ENCODE measurements at places on chromosomes 7 and 10.

DNA sequence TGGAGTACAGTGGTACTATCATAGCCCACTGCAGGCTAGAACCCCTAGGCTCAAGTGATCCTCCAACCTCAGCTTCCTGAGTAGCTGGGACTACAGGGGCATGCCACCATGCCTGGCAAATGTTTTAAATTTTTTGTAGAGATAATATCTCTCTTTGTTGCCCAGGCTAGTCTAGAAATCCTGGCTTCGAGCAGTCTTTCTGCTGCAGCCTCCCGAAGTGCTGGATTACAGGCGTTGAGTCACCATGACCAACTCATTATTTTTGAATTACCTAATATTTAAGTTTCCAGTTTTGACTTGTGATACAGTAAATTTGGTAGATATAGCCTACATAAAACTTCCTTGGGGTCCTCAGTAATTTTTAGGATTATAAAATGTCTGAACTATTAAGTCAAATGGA lies 74.1 kb downstream of the RUNDC3B start:
- no peak for DNase-seq

- no peak for DNase-seq
These were observed 2.2 kb downstream of the SMC3 start for GRCh38 chr10:110569736-110570135.

DNA sequence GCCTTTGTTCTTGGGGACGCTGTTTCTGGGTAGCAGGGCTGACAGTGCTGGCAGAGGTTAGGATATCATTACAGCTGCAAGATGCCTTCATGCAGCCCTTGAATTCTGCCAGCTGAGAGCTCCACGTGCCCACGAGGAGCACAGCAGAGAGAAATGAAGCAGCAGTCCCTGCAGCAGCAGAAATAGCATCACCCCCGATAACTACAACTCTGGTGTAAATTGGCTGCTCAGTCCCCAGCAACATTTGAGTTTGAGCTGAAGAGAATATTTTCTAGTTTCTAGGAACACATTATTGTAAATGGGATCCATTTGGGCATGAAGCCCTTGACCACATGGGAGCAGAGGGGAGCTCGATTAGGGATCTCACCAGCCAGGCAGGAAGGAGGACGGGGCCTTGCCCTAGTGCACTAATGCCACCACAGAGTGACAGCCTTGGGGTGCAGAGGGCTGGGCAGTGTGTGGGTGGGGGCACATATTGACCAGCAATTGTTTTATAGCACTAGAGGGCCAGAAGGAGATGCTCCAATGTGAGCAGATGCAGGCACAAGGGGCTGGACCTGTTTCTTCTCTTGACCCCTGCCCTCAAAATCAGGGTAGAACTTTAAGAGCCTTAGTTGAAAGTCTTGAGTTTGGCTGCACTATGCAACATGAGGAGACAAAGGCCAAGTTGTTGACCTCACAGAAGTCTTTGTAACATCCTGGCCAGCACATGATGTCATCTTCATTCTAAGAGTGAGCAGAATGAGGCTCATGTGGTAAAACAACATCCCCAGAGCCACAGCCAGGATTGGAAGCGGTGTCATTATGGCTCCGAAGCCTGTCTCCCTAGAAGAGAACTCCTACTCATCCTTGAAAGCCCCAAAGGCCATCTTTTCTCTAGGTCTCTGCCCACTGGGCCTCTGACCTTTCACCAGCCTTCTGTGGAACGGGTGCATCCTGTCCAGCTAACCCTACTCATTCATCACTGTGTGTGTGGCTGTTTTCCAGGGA lies 52.6 kb downstream of the ADCY1 start:
- DNase-seq, result no peak

GRCh38 chr7:156614434-156615264 lies 25.9 kb upstream of the RNF32 start:
- no peak for DNase-seq

DNA sequence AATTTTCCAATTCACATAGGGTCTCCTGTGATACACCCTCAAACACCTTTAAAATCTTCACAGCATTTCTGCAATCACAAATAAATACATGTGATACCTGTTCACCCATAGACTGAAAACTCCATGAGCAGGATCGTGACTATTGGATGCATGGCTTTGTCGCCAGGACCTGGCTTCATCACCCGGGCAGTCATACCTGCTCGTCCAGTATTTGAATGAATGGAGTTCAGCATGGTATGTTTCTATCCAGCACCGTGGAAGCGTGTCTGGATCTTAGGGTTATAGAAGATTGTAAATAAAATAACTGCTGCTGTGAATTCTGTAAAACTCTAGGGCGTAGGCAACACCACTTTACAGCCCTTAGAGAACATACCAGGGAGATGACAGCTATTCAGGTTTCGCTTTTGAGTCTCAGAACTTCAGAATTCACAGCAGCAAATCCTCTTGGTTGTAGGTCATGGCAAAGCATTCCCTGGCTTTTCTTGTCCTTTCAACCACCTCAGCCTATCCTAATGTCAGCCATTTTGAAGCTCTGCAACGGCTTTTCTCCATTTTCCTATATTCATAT lies 47.4 kb upstream of the USP6NL start:
- no peak for DNase-seq

GRCh38 chr10:29257106-29257783 lies 31.6 kb upstream of the LYZL1 start:
- no peak for DNase-seq

DNA sequence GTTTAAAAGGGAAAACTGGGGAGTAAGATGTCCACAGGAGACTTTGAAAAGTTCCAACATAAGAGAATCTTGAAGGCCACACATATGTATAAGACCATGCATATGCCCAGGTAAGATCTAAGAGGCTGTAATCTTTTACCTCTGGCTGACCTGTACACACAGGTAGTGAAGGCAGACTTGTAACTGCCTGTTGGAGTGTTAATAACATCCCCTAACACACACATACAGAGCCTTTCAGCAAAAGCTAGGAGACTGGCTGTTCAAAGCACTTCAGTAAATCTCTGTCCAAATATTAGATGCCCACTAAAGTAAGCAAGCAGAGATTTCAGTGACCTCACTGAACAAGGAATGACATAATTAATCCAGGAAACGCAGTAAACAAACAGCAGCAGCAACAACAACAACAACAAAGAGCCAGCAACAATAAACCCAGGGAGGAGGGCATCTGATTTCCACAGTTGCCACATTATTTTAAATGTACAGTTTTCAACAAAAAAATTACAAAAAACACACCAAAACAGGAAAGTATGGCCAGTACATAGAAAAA lies 15.0 kb downstream of the CYP51A1 start:
- DNase-seq, result no peak

- DNase-seq, result no peak
These were observed 125.0 kb downstream of the FOXP2 start for GRCh38 chr7:114539575-114539974.

GRCh38 chr7:29113384-29114102 lies 32.8 kb downstream of the CPVL start:
- DNase-seq, result no peak

- DNase-seq, result no peak
These were observed 42.0 kb downstream of the NRAP start for GRCh38 chr10:113621799-113622198.

DNA sequence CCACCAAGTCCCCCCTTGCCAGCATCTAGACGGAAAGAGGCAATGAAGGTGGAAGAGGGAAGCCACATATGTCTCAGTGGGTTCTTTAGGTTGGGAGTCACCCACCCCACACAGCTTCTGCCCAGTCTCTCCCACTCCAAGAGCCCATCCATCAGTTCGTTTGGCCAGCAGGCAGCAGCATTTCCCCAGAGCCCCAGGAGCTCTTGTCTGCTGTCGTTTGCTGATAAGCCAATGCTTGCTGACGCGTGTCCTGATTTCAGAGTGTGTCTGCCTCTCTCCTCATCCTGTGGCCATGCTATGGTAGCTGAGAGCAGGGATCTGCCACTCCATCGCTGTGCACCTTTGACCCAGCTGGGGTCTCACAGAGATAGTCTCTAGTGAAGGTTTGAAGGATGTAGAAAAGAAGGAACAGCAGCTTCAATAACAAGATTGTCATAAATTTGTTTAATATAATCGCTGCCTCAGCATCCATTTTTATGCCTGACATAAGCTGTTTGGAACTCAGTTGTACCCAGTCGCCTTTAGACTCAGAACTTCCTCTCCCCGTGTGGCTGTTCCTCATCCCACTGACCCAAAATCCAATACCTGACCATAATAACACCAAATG lies 39.4 kb upstream of the GDF10 start:
- peak; percentile 15 for DNase-seq

- DNase-seq, result no peak
These were observed 179.5 kb downstream of the JCAD start for GRCh38 chr10:29879862-29880261.

DNA sequence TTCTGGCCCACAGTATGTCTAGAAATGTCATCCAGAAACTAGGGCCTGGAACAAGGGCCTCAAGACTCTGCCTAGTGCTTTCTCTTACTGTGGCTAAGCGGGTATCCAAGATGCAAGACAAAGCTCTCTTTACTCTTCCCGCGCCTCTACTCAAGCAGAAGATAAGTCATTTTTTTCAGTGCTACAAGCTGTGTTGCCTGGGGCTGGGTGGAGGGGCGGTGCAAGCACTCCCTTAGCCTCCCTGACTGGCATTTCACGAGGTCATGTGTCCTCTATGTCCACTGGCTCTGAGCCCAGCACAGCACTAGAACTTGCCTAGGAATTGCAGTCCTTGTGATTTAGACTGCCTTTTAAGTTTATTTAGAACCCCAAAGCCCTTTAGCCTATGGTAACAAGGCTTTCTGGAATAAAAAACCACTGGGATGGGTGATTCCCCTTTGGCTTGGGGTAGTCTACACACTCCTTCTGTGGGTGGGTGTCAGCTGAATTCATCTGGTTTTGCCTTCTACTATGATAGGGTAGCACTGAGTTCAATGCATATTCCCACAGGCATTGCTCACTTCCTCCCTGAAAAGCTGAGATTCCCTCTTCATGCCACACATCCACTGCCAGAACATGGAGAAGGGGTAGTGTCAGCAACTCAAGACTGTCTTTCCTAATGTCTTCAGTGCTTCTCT lies 371.8 kb upstream of the KCND2 start:
- no peak for DNase-seq

- DNase-seq, result no peak
These were observed 426.5 kb downstream of the RPS24 start for GRCh38 chr10:78460204-78460603.

DNA sequence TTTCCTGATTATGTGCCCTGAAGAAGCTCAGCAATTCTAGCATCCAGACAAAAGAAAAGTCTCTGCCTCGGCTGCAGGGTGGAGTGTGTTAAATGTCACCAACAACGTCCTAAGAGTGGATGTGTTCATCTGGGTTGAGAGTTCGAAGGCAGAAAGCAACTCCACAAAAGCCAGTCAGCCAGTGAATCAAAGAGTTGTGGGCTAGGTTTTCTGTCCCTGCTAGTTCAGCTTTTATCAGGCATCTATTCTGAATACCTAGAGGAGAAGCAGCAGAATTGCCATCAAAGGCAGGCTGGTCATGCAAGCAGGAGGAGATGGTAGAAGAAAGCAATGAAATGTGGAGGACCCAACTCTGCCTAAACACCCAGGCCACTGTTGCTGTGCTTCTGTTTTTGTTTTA lies 205.2 kb downstream of the KLF6 start:
- DNase-seq, result no peak

GRCh38 chr10:79542626-79543025 lies 17.6 kb downstream of the SFTPA2 start:
- no peak for DNase-seq

GRCh38 chr10:53918755-53919154 lies 882.3 kb downstream of the PCDH15 start:
- DNase-seq, result no peak

- DNase-seq, result no peak
These were observed 7.1 kb upstream of the FAM107B start for GRCh38 chr10:14781763-14782162.

GRCh38 chr10:79435271-79436065 lies 10.0 kb downstream of the ZCCHC24 start:
- no peak for DNase-seq

DNA sequence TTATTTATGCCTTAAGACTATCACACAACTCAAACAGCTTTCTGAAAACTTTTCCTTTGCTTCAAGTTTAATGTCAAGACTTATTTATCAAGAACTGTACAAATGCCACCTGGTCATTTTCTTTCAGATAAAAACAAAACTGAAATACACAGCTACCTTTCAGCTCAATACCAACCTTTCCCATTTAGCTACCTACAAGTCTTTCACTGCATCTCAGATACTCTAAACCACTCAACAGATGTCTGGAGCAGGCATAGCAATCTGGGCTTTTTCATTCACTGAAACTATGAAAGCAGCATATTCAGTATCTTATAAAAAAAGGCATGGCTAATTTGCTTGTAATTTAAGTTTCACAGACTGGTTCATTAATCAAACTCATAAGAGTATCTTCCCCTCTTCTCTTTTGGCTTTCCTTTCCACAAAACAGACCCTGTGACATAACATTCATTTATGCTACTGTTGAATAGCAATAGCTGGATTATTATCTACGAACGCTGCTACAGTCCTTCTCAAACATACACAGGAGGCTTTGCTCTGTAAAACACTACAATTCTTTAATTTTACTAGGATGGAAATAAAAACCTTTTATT lies 8.2 kb downstream of the TRA2A start:
- DNase-seq, result no peak

DNA sequence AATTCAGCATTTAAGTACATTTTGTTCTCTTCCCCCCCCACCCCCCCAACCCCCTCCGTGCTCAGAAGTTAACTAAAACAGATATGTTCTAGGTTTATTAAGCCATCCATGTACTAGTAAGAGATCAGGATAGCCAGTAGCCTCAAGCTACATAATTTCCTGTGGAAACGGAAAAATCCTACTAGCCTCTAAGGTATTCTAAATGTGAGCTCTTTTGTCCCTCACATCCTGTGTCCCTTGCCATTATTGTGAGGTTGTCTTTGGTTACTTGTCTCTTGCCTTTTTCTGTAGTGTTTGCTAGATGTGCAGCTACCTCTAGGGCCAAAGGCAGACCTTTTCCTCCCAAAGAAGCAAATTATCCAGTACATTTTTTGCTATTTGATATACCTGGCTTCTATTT lies 92.1 kb downstream of the BTRC start:
- no peak for DNase-seq

GRCh38 chr10:93796167-93796566 lies 38.4 kb downstream of the LGI1 start:
- DNase-seq, result no peak

DNA sequence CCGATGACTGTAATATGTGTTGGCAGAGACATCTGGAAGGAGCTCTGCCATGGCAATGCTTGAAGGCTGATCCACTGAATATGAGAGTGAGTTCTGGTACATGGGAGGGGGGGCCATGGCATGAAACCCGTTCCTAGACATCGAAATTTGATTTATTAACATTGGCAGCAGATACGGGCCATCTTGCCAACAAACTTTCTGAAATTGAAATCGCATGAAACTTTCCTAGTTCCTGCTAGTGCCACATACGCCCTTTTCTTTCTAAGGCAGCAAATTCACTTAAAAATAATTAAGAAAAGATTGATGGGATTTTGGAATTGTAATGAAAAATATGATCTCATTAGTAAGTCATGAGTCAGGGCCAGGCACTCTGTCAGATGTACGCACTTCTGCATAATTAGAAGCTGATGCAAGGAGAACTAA lies 91.8 kb upstream of the KMT2C start:
- DNase-seq, result no peak

Measured in naive thymus-derived CD4-positive, alpha-beta T cell (primary cell).